ENCODE measurements at places on chromosomes 11 and 22.

DNA sequence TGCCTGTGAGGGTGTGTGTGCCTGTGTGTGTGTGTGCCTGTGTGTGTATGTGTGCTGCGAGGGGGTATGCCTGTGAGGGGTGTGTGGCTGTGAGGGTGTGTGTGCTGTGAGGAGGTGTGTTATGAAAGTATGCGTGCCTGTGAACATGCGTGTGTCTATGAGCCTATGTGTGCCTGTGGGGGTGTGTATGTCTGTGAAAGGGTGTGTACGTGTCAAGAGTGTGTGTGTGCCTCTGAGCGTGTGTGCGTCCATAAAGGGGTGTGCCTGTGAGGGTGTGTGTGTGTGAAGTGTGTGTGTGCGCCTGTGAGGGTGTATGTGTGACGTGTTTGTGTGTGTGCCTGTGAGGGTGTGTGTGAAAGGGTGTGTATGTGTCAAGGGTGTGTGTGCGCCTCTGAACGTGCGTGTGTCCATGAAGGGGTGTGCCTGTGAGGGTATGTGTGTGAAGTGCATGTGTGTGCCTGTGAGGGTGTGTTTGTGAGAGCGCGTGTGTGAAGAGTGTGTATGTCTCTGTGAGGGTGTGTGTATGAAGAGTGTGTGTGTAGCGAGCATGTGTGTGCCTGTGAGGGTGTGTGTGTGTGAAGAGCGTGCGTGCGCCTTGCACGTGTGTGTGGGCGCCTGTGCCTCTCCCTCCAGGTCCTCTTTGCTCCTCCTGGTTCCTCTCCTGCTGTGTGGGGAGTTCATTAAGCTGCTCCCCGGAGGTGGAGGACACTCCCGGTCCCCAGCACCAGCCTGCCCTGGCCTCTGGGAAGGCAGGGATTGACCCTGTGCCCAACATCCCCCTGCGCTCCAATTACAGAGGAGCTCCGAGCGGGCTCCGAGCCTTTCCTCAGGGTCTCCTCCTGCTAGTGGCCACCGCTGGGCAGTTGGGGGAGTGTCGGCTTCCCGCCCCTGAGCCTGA, 53.3 kb downstream of the CACNA1I start:
- DNase-seq = no peak

DNA sequence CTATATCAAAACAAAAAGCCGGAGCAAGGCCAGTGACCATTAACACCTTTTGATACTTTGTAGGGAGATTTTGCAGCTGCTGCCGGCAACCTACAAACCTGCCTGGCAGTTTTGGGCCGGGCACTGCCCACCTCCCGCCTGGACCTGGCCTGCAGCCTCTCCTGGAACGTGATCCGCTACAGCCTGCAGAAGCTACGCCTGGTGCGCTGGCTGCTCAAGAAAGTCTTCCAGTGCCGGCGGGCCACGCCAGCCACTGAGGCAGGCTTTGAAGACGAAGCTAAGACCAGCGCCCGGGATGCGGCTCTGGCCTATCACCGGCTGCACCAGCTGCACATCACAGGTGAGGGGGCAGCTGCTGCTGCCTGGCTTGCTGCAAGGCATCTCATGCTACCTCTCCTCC, 34.2 kb downstream of the SHISA8 start:
- no peak for DNase-seq

DNA sequence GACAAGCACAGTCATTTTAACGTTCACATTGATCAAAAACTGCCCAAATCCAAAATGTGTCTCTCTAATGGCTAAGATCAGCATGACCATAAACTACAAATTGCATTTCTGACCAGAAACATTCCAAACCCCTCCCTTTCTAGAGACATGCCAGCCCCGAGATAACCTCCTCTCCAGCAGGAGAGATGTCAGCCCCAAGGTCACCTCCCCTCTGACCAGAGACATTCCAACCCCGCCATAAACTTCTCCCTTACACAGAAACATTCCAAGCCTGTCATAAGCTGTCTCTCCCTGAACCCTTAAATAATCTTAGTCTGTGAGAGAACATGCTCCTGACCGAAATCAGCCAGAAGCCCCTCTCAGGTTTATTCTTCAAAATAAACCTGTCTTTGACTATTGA, 6.6 kb upstream of the EXT2 start:
- no peak for DNase-seq

GRCh38 chr11:76592025-76592914, 78.3 kb downstream of the LRRC32 start:
- DNase-seq = no peak

DNA sequence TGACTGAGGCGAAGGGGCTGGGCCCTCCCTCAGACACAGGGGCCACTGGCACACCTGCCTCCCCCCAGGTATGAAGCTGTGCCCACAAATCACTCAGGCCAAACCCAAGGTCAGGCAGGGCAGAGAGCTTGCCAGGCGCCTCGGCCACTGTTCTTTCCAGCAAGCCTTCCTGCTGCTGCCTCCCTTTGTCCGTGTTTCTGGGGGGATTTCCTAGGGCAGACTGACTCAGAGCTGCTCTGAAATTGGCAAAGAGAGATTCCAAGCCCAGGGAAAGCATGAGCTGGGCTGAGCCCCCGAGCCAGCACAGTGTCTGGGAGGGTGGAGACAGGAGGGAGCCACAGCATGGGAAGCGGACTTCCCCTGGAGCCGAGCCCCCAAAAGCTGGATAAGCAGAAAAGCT, 33.2 kb downstream of the PPP2R1B start:
- DNase-seq = peak; percentile 88

- DNase-seq = no peak
Observed at GRCh38 chr11:75144716-75145014, 6.2 kb upstream of the SLCO2B1 start.

DNA sequence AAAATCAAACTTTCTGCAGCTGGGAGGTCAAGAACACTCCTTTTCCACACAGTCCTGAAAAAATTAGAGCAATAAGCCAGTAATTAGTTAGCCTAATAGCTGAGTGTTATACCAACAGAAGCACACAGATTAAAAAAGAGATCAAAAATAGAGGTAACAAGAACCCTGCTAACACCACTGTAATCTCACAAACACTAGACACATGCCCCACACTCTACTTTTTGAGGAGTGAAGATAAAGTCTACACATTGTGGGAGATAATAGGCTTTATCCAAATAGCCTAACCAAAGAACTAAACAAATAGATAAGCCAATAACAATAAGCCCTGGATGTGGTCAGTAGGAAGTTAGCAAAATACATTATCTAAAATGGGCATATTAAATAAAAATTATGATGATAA, 372.7 kb upstream of the ANO5 start:
- no peak for DNase-seq

- no peak for DNase-seq
Observed at GRCh38 chr11:84854498-84854880, 772.7 kb downstream of the DLG2 start.

DNA sequence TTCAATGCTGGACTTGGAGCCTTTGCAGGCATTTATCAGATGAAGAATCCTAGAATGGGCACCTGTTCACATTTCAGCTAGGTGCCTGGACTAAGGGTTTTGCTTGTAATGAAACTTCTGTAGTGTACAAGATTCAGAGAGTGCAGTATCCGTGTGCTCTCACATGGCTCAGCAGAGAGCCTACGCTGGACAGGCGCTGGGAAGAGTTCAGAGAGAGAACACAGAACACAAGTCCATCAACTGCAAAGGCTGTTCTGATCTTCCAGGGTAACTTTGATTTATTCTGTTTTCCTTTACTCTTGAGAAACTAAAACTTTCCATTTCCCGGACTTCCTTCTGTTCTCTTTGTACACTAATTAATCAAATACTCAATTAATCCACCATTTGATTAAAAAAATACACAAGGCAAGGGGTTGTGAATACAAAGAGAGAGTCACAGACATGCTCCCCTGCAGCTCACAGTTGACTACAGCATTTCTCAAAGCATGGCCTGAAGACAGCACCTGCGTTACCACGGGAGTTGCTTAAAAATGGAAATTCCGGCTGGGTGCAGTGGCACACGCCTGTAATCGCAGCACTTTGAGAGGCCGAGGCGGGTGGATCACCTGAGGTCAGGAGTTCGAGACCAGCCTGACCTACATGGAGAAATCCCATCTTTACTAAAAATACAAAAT, 393.7 kb downstream of the LARGE1 start:
- no peak for DNase-seq

- no peak for DNase-seq
Observed at GRCh38 chr22:49107561-49107960, 720.1 kb downstream of the BRD1 start.

GRCh38 chr22:20517422-20517821, 10.0 kb downstream of the MED15 start:
- no peak for DNase-seq

DNA sequence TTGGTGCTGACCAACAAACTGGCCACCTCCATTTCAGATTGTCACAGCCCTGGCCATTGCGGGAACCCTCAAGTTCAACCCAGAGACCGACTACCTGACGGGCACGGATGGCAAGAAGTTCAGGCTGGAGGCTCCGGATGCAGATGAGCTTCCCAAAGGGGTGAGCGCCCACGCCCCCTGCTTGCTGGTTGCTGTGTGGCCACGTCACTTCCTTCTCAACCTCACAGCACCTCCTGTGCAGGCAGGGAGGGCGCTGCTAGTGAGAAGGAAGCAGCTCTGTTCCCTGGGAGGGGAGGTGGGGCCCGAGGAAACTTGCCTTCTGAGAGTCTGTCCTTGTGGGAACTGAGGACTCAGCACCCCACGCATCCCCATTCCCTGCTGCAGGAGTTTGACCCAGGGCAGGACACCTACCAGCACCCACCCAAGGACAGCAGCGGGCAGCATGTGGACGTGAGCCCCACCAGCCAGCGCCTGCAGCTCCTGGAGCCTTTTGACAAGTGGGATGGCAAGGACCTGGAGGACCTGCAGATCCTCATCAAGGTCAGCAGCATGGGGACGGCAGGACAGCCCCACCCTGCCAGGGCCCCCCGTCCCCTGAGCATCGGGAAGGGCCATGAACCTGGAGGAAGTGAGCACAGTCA, 19.3 kb downstream of the POLR3H start:
- peak; percentile 59 for DNase-seq

GRCh38 chr11:125410091-125410490, 86.0 kb downstream of the FEZ1 start:
- no peak for DNase-seq

DNA sequence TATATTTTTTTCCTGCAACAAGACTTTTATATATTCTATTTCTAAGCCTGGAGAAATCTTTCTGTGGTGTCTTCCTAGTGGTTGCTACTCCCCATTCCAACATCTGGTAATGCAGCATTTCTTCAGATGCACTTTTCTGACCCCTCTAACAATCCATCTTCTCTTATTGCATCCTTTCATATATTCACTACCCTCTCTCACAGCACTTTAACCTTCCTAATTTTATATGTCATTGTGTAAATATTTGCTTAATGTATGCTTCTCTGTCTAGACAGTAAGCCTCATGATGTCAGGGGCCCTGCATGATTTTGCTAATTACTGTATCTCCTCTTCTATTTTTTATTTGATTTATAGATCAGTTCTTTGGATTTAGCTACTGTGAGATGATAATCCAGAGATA, 701.6 kb downstream of the KCNA4 start:
- DNase-seq = no peak

DNA sequence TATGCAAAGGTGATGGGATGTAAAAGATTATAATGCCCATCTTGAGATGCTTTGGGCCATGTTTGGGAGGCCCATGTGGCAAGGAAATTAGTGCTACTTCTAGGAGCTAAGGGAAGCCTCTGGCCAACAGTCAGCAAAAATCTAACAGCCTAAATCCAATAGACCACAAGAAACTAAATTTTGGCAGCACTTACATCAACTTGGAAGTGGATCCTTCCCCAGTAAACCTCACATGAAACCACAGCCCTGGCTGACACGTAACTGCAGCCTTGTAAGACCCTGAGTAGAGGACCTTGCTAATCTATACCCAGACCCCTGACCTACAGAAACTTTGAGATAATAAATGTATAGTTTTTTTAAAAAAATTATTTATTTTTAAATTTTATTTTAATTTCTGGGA, 13.1 kb upstream of the GRK3 start:
- DNase-seq = no peak

DNA sequence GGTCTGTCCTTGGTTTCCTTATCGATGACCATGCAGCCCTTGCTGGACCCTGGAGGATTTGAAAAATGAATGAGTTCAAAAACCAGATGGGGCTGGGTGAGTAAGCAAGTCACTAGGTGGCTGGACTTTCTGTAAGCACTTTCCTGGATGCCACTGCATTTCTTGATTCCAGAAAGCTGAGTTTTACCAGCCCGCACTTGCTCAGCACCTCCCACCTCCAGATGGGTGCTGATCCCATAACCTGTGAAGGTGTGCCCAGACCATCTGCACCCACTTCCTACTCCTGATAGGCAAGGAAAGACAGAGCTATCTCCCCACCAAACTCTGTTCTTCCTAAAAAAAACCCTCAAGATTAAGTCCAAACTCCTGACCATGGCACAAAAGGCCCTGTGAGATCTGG, 21.1 kb downstream of the ASCC2 start:
- no peak for DNase-seq

GRCh38 chr11:35030716-35031213, 108.2 kb upstream of the CD44 start:
- DNase-seq = peak; percentile 99

DNA sequence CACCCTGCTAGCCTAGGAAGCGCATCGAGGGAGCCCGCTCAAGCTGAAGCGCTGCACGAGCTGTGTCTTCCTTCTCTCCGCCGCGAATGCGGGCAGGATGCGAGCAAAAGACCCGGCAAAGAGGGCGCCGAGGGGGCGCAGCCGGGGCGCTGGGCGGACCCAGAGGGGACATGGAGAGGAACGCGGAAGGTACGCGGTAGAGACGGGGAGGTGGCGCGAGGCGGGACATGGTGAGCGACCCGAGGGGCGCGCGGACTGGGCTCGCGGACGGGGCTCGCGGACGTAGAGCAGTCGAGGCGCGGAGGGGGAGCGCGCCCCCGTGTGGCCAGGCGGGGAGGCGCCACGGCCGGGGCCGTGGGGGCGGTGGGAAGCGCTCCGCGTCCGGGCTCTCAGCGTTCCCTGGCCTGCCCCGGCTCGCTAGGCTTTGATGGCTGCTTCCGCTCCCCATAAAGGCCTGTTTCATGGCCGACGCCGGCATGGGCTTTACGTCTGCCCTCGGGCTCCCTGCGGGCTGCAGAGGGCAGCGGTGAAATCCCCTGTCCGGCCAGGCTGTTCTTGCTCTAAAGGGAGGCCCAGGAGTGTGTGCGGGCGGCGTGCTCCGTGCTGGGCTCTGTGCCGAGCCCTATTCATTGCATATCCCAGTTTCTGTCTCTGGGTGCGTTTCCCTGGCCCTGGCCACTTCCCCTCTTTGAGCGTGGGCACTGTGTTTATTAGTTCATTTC, 31.2 kb upstream of the TRIM29 start:
- peak; percentile 50 for DNase-seq

DNA sequence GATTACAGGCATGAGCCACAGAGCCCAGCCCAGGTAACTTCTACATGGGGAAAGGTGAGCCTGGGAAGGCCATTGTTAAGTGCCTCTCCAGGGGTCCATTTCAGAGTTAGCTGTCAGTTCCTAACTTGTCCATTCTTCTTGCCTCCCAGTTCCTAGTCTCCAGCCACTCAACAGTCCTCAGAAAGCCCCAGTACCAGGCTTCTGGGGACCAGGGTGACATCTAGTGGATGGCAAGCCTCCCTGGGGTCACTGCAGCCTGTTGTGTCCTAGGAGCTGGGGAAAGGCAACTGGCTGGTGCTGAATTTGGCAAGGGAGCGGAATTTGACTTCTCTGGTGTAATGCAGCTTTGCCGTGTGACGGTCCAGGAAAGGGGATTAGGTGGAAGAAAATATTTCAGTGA, 2.1 kb downstream of the LGALS12 start:
- peak; percentile 15 for DNase-seq

Data from fibroblast of mammary gland (primary cell).